ENCODE measurements at places on chromosomes 6 and 20.

DNA sequence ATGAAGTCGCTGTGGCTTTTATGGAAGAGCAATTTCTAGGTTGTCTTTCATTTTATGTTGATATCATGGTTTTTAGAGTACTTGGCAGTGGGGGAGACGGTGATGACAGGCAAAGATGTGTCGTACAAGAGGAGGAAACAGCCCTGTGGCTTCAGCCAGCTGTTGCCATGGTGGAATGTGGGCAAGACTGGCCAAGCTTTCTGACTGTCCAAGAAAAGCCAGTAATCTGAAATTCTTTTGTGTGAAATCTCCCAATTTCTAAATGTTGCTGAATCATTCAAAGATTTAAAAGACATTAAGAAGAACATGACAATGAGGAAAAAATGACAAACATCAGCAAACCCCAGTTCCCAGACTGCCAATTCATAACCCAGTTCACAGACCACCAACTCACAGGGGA, 23.1 kb downstream of the PFDN4 start:
- DNase-seq, result no peak

DNA sequence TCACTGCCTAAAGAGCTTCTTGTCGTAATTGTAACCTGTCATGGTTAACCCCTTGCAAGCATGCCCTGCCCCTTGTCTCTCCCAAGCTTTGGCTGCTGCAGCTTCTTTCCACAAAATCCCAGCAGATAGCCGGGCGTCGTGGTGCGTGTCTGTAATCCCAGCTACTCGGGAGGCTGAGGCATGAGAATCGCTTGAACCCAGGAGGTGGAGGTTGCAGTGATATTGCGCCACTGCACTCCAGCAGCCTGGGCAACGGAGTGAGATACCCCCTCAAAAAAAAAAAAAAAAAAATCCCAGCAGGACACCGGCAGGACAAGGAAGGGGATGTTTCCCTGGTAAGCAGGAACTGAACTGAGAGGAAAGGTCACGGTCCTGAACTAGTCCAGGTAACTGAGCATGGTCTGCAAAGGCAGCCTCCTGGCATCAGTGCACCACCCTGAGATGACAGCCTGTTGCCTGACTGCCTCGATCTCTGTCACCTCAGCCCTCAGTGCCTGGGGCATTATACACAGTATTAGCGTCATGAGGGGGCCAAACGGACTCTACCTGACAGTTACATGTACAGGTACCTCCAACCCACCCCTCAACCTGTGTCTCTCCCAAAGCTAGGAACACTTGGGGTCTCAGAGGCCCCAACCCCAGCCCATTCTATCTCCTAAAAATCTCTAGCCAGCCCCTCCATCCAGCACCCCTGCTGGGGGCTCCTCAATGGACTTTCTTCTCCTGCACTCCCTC, 1.8 kb downstream of the LZTS3 start:
- no peak for DNase-seq

- no peak for DNase-seq
Measured at GRCh38 chr20:8972963-8973705, 95.8 kb upstream of the PLCB4 start.

DNA sequence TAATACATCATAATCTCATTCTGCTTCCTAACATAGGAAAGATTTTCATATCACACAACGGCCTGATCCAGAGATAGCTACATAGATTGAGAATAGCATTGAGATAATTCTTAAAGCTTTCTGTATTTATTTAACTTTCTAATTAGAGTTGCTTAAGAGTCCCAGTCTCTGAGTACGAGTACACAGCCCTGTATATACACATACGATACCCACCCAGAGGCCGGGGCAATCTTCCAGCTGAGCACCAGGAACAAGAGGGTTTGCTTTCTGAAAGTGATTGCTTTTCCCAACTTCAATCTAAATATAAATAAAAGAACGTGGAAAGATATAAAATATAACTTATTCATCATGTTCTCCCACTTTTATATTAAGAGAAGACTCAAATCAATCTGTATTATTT, 313.8 kb downstream of the COL12A1 start:
- no peak for DNase-seq

GRCh38 chr6:11200356-11200755, 32.1 kb downstream of the NEDD9 start:
- no peak for DNase-seq

DNA sequence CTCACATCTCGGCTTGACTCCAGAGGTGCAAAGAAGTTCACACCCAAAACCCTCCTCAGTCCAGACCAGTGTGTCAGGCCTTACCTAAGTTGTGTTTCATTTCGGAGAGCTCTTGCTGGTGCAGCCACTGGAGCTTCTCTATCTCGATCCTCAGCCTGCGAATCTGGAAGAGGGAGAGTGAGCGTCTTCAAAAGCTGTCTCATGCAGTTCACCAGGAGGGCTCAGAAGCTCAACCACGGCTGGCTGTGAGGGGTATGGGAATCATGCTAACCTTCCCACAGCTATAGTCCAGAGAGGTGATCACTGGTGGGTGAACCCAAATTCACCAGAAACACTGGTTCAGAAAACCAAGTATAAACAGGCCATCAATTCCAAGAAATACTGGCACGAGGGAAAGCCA, 129.4 kb downstream of the ZMYND8 start:
- DNase-seq, result no peak

- DNase-seq, result no peak
Measured at GRCh38 chr6:106064756-106065155, 21.4 kb upstream of the PRDM1 start.

DNA sequence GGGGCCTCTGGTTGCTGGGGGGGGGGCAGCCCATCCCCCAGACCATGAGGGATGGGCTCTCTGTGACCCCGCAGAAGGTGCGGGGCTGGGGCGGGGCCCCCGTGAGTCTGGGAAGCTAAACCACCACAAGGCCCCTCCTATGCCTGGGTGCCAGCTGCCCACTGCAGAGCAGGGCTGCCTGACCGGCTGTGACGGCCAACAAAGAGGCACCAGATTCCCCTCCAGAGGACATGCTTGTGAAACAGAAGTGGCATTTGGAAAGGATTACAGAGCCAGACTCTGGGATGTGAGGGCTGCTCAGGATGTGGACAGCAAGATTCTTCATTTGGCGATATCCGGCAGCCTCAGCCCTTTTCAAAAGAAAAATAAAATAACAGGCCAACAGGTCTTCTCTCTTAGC, 16.5 kb upstream of the NTSR1 start:
- no peak for DNase-seq

- DNase-seq, result no peak
Measured at GRCh38 chr6:96171112-96171511, 155.3 kb downstream of the FUT9 start.

- no peak for DNase-seq
Measured at GRCh38 chr6:3731700-3732099, 19.8 kb downstream of the PXDC1 start.

DNA sequence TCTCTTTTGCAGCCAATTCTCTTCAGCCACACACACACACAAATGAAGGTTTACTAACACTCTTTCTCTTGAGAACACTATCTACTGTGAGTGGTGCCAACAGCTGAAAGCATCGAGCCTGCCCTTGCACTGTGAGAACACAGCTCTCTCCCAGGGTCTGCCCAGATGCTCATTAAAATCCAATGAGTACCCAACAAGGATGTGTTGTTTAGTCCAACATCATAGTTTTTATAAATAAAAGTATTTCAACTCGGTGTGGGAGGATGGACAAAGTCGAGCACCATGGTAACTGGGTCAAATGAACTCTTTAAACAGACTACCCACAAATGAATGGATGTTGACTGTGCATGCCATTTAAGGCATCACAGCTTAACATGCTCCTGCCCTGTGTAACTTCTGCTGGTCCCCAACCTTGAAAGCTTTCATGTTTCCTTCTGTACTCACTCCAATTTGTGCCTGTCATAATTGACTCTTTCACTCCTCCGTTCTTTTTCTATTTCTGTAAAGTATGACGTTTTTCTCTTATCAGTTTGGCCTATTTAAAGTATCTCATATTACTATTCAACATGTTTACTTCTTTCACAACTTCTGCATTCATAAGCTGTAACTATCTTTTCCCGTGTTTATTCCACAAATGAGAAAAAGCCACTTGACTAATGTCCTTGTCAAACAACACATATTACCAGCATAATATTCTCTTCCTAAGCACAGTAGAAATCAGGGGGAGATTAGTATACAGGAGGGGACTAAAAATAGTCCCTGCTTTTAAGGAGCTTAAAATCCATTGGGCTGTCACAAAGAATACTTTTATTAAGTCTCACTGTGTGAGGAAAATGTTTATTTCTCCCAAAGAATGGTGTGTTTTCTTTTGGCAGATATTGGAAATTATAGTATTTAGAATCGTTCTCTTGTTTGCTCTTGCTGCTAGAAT, 215.4 kb downstream of the RFPL4B start:
- no peak for DNase-seq

DNA sequence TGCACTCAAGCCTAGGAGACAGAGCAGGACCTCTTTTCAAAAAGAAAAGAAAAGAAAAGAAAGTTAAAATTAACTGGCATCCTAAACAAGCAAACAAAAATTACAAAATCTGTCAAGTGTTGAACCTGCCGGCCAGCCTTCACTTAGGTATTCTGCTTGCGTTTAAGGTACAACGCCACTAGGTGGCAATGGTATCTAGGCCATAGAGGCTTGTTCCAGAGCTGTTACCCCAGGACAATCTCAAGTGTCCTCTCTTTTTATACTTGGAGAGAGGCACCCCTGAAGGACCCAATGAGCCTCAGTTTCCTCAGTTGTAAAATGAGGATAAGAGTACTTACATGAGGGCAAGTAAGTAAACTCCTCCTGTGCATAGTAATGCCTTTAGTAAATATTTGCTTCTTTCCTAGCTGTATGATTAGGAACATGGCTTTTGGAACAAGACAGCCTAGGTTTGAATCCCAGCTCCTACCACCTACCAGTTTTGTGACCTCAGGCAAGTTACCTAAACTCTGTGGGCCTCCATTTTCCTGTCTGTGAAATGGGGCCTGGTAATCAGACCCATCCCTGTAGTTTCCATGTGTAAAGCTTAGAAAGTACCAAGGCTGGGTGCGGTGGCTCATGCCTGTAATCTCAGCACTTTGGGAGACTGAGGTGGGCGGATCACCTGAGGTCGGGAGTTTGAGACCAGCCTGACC, 5.8 kb upstream of the PACSIN1 start:
- DNase-seq, result peak; percentile 44

DNA sequence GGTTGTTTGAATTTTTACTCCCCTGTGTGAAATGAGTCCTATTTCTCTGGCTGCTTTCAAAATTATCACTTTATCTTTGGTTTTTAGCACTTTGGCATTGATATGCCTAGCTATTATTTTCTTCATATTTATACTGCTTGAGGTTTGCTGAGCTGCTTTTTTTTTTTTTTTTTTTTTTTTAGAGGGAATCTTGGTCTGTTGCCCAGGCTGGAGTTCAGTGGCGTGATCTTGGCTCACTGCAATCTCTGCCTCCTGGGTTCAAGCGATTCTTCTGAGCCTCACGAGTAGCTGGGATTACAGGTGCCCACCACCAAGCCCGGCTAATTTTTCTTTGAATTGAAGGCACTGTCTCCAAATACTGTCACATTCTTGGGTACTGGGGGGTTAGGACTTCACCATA, 40.6 kb downstream of the STXBP5 start:
- DNase-seq, result no peak

- no peak for DNase-seq
Measured at GRCh38 chr20:576156-576555, 32.6 kb upstream of the CSNK2A1 start.

- DNase-seq, result no peak
Measured at GRCh38 chr20:11797156-11797555, 120.5 kb upstream of the BTBD3 start.

DNA sequence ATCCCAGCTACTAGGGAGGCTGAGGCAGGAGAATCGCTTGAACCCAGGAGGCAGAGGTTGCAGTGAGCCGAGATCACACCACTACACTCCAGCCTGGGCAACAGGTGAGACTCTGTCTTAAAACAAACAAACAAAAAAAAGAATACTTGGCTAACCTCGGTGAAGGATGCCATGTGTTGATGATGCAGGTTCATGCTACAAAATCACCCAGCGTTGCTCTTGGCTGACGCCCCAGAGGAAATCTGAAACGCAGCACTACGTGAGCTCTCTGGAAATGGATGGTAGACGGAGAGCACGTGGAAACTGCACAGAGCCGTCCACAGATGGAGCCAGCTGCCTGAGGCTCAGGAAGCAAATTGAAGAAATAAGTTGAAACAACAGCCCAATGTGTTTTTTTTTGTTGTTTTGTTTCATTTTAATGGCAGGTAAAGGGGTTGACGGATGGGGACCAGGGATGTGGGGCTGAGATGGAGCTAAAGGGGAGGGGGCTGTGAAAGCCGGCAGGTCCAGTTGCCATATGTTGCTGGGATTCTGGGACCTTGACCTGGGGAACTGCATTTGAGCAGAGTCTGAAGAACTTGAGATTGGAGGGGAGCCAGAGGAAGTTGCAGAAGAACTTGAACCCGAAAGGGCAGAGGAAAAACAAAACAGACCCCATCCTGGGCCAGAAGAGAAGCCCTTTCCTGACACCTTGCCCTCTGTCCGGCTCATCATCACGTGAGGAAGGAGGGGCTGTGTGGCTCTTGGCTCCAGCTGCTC, 12.8 kb upstream of the MANBAL start:
- peak; percentile 54 for DNase-seq

DNA sequence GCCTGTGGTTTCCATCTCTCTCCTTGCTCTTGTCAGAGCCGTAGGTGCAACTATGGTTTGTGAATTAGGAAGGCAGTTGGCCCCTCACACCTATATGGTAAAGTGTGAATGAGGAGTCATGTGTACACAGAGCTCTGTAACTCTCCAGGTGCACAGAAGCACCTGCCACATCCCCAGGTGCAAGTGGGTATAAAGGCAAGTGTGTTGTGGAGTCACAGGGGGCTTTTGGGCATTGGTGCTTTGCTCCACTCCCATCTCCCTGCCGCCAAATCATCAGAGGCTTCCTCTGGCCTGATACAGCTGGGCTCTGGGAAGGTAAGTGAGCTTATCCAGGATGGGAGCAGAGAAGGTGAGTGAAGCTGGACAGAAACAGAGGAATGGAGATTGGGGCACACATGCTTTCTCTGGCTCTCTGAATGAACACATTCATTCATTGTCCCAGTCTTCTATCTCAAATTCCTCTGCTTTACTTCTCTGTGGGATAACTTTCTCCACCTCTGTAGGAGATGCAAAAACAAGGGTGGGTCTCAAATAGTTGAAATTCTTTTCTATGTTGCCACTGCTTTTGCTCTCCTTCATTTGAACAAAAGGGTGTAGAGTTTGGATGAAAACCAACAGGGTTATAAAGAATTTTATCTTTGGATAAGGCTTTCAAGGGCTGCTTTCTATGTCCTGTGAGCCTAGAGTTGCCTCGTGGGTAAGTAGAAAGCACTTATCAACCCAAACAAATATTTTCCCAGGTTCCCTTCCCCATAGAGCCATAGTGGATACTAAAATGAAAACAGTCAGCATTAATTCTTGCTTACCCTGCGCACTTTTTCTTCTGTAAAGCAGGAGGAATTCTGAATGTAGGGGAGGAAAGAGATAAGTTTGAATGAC, 45.0 kb upstream of the RIPOR2 start:
- DNase-seq, result no peak

- no peak for DNase-seq
Measured at GRCh38 chr6:31948753-31949413, 3.0 kb downstream of the CFB start.

DNA sequence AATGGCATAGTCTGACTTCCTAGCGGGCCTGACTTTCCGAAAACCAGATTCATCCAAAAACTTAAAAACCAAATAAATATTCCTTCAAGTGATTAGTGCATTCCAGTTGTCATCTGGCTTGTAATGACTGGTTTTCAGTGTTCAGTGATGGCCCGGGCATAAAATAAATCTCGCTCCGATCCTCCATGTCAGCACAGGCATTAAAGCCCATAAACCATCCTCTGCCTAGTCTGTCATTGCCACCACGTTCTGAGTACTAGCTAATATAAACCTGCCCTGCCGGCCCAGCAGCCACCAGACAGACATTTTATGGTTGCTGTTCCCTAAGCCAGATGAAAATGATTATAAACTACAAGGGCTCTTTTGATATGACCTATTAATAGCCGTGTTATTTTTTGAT, 232.3 kb upstream of the GMDS start:
- peak; percentile 31 for DNase-seq
